ENCODE measurements at places on chromosomes 3 and 15.

DNA sequence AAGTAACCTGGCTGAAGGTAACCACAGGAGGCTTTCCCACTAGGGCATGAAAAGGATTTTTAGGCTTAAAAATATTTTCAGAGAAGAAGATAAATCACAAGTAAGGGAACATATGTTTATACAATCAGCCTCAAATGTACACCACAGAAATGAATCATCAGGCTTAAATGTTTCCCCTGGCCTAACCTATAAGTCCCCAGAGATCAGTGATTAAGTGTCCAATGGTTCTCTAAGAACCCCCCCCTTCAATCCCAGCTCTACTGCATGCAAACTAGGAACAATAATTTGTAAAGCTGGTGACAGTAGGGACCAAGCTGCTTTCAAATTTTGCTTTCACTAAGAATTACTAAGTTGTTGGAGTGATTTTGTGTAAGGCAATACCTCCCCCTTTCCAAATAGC, 431.6 kb upstream of the LMCD1 start:
- no peak for DNase-seq

- no peak for DNase-seq
Measured at GRCh38 chr3:160140756-160141155, 84.5 kb upstream of the C3orf80 start.

DNA sequence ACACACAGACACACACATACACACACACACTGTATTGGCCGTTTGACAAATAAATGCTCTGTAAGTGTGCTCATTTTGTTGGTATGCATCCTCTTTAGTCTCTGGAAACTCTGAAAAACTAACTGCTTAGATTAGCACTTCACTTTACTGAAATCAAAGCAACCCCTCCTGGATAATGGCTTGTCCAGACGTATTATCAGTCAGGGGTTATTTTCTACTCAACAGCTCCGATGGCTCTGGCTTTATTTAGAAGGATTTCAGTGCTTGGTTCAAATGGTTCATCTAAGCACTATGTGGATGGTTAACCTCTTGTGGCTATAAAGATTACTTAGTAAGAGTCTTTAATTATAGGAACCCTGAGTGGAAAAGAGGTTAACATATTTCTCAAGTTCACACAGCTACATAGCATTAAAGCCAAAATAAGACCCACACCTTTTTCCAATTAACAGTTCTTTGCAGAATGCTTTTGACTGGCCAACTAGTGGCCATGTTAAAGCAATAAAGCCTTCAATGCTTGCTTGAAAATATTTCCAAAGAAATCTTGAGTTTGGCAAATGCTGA, 516.1 kb upstream of the NAALADL2 start:
- peak; percentile 26 for DNase-seq

- DNase-seq = no peak
Measured at GRCh38 chr3:186032321-186032720, 76.6 kb downstream of the ETV5 start.

- DNase-seq = no peak
Measured at GRCh38 chr3:102488331-102488730, 53.5 kb downstream of the ZPLD1 start.

GRCh38 chr3:171122861-171123260, 96.3 kb upstream of the SLC2A2 start:
- no peak for DNase-seq

DNA sequence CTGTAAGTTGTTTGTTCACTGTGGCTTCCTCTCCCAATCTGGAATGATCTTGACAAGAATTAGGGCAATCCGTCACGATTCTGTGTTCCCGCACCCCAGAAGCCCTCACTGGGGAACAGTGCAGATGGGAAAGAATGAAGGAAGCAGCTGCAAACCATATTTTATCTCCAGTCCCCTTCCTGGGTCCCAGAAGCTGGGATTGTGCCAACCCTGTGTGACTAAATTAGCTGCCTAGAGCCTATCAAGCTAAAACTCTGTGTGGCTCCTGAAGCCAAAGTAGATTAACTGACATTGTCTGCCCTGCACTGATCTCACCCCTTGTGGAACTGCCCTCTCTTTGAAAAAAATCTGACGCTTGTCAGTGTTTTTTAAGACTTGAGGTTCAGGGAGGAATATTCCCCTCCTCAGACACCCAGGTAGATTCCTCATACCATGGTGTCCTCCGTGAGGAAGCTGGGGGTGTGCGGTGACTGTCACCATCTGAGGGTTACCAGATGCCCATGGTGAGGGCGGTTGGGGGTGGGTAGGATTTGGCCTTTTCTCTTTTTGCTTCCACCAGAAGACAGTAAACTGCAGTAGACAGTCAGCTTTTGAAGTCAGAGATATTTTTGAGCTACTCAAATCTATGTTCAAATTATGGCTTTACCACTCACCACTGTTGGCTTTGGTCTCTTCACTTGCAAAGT, 358.3 kb upstream of the TPM1 start:
- no peak for DNase-seq

DNA sequence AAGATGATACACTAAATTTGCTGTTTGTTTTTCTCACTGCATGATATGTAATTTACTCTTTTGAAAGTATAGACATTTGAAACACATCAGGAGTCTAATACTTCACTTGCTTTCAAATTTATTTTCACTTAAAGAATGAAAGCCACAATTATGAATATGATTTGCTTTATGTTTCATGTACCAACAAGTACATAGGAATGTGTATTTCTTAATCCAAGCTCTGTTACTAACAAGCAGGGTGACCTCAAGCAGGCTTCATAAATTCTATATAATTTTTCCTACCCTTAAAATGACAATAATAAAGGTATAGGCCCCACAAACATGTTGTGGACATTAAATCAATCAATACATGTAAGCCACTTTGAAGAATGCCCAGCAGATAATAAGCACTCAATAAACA, 170.2 kb upstream of the P2RY1 start:
- no peak for DNase-seq

GRCh38 chr15:64738226-64739095, 36.9 kb downstream of the RBPMS2 start:
- no peak for DNase-seq

GRCh38 chr3:172218350-172219323, 179.3 kb downstream of the FNDC3B start:
- no peak for DNase-seq

DNA sequence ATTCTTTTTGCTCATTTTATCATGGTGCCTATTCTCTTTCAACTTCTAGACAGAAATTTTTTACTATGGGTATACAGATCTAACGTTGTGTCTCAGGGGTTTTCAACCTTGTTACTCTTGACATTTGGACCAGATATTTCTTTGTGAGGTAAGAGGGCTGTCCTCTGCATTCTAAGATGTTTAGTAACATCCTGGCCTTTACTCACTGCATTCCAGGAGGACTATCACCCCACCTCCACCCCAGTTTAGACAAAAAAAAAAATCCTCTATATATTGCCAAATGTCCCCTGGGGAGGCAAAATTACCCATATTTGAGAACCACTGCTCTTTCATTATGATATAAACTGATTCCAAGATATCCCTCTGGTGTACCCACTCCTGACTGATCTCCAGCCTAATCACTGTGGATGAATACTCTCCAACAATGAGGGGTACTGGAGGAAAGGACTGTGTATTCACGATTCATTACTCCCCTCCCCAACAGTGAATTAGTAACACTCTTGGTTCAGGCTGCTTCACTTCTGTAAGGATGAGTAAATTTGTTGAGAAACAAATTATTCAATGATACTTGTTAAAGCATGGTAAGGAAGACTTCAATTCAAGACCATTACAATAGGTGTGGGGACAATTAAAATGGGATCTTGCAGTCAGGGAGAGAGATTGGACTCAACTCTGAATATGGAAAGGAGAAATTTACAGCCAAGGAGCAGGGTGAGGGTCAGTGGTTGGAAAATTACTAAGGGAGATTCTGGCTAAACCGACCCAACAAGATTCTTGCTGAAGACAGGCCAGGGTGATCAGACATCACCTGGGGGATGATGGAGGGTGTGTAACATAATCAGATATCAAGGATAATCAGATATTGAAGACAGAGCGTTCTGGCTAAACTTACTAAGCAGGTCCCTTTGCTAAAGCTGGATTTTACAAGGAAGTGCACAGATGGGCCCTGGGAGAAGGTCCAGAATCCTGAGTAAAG, 123.8 kb upstream of the DAZL start:
- DNase-seq = peak; percentile 71

- DNase-seq = peak; percentile 8
Measured at GRCh38 chr3:23474580-23475357, 271.6 kb downstream of the UBE2E2 start.

DNA sequence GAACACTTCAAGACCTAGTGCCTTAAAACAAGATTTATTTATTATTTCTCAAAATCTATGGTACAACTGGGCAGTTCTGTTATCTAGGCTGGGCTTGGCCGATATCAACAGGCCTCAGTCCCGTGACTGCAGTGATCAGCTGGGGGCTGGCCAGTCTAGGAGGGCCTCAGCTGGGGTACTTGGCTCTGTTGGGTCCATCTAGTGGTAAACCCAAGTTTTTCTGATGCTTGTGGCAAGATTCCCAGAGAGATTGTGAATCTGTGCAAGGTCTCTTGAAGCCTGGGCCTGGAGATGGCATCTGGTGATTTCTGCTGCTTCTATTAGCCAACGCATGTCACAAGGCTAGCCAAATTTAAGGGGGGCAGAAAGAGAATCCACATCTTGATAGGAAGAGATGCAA, 482.4 kb upstream of the SGO1 start:
- no peak for DNase-seq

DNA sequence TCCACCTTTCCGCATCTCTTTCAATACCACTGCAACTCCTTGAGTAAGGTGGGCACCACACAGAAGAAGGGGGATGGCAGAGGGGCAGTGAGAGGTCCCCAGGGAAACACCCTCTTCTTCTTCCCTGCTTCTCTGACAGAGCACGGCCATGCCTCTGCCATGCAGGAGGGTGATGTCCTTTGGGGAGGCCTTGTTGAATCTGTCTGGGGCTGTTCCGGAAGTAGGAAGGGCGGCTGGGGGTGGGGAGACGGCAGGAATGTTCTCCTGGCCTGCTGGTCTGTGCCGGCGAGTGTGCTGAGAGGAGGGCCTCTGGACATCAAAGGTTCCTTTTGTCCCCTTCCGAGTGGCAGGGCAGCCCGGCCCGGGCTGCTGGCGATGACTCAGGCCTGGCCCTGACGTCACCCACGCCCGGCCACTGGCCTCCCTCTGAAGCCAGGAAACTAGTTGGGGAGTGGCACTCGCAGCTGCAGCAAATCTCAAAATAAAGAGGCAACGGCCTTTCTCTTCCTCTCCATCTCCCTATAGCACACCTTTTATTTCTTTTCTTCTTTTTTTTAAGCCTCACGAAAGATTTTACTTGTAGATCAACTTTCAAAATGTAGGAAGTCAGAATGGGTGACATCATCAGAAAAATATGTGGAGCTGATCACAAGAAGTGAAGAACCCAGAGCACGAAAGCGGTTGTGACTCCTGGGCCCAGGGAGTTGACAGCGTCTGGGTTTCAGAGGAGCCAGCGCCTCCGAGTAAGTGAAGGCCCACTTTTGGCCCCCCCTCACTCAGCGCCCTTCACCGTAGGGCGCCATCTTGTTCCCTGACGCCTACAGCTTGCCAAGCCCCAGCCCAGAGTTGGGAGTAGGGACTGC, at the start of gene ZBTB38:
Gene ZBTB38 (plus strand): TSS at position 443 of the 863 bp plus-strand sequence. CDS start 73,885 bp downstream, outside the sequence.
- peak; percentile 94 for DNase-seq

- DNase-seq = no peak
Measured at GRCh38 chr3:160097478-160097877, 108.8 kb downstream of the IL12A start.

DNA sequence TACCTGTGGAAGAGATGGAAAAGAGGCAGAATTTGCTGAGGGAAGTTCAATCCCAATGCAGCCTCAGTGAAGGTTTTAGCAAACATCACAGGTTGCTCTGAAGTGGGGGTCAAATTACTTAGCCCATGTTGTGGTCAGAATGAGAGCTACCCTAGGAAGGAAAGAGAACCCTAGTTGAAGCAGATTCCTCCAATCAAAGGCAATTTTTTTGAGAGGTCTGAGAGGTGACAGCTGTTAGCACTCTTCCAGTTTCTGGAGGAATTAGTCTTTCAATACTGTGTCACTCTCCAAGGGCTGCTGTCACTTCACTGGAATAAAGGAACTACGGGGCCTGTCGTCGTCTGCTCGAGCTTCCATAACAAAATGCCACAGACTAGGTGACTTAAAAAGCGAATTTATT, 584.2 kb upstream of the DPPA4 start:
- DNase-seq = no peak

DNA sequence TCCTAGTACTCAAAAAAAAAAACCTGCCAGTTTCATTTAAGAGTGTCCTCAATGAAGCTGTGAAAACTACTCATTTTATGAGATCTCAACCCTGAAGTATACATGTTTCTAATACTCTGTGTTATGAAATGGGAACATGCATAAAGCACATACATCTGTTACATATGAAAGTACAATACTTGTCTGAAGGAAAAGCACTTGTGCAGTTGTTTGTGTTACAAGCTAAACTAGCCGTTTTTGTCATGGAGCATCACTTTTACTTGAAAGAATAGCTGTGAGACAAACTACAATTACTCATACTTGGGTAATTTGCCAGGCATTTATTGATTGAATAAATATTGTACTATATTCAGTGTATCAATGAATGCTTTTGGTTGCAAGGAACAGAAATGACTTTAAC, 72.7 kb downstream of the TIPARP start:
- DNase-seq = no peak

DNA sequence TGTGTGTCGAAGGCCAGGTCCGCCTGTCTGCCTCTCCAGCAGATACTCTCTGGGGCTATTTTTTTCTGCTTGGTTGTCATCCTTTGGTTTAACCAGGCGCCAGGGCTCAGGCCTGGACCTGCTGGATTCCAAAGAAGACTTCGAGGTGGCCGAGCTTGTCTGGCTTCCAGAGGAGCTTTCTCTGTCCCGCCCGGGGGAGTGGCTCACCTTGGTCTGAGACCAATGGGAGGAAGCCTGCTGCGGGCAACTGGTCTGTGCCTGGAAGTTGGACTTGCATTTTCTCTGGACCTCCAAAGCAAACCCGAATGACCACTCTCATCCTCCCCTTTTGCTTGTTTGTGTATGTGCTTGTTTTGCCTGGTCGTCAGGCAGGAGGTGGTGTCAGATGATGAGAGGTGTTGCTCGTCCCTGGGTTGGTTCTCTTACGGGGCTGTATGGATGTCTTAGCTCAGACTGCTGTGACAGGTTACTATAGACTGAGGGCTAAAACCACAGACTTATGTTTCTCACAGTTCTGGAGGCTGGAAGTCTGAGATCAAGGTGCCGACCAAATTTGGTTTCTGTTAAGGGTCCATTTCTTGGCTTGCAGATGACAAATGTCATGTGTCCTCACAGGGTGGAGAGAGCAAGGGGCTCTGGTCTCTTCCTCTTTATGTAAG, 19.3 kb downstream of the IGF1R start:
- DNase-seq = no peak

GRCh38 chr3:124660599-124660998, 69.7 kb upstream of the UMPS start:
- DNase-seq = no peak
